ACHN (cell line): ENCODE measurements at places on chromosomes 6 and 20.

DNA sequence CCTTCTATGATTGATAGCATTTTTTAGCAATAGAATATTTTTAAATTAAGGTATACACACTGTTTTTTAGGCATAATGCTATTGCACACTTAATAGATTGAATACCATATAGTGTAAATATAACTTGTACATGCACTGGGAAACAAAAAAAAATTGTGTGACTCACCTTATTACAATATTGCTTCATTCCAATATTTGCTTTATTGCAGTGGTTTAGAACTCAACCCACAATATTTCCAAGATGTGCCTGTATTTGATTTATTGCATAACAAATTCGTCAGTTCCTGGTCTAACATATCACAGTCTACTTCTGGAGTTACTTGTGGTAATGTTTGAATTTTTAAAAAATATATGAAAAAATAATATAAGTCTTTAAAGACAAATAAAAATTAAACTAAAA is 41.9 kb upstream of the DEFB112 start:
- no peak for DNase-seq

GRCh38 chr6:88680654-88681053 is 282.8 kb downstream of the RNGTT start:
- DNase-seq = no peak

DNA sequence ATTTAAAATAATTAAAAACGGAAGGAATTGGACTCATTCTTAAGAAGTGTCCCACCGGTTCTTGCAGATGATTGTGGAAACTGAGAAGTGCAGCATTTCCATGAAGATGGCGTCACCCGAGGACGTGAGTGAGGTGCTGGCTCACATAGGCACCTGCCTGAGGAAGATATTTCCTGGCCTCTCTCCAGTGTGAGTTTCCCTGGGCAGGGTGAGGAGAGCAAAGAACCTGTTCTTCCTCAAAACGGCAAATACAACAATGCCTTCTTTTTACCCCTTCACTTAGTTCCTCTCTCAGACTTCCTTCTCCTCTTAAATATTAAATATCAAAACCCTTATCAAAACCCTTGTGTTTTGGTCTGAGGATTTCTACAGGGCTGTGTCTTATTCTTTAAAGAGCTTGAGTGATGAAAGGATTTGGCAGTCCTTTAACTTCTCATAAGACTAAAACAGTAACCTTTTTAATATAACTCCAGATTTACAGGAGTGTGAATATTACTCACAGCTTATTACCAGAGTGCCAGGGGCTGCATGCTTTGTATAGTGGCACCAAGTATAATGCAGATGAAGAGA is 156.3 kb downstream of the CARMIL1 start:
- DNase-seq = no peak

DNA sequence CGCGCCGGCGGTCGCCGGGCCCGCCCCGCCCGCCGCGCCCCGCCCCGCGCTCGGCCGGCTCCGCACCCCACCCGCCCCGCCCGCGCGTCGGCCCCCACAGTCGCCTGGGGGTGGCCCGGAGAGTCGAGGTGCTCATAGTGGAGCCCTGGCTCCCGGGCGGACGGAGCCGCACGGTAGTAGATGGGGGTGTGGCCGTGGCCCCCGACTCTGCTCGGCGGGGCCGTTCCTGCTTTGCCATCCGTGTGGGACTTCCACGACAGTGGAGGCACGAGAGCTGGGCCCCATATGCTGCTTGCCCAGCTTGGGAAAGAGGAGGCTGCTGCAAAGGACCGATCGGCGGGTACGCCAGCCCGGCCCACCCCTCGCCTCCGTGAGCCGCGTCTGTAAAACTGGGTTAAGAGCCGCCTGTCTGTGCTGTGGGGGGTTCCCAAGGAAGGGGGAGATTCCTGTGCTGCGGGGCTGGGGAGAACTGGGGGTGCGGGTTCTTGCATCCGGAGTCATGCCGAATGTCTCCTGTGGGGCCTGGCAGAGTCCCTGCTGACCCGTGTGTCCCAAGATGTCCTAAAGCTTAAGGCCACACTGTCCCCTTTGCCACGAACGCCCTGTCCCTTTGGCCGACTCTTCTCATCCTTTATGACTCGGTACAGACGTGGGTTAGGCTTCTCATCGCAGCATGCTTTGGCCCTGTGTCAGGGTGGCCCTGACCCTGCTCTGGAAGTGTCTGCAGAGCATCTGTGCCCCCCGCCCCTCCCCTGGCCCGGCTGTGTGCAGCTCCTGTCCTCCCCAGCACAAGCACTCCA is at the start of gene OPRL1:
TSS of gene OPRL1 (plus strand) at position 70 of the 800 bp plus-strand sequence. CDS start 12,639 bp downstream, outside the sequence.
- DNase-seq = no peak

- DNase-seq = no peak
Measured at GRCh38 chr6:26520237-26520849, 17.8 kb upstream of the HMGN4 start.

GRCh38 chr6:73766040-73766439 is 70.0 kb downstream of the CD109 start:
- DNase-seq = no peak

- DNase-seq = no peak
Measured at GRCh38 chr20:58891718-58892140, 39.2 kb downstream of the GNAS start.

DNA sequence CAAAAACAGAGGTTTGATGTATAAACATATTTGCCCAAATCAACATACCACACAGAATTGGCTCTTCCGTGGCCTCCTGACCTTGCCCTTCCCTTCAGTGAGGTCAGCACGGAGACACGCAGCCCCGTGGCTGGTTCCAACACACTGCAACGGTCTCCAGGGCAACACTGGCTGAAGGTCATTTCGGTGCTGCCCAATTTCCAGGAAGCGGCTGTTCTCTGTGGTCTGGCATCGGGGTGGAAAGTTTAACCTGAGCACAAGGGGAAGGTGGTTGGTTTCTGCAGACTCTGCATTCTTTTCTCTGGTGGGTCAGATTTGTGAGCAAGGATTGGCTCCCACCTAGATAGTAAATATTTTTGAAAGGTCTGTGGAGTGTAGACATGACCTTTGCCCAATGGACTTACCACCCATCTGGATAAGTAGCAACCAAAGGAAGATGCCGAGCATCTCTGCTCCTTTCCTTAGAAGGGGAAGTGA is 177.6 kb upstream of the PHACTR1 start:
- DNase-seq = no peak

DNA sequence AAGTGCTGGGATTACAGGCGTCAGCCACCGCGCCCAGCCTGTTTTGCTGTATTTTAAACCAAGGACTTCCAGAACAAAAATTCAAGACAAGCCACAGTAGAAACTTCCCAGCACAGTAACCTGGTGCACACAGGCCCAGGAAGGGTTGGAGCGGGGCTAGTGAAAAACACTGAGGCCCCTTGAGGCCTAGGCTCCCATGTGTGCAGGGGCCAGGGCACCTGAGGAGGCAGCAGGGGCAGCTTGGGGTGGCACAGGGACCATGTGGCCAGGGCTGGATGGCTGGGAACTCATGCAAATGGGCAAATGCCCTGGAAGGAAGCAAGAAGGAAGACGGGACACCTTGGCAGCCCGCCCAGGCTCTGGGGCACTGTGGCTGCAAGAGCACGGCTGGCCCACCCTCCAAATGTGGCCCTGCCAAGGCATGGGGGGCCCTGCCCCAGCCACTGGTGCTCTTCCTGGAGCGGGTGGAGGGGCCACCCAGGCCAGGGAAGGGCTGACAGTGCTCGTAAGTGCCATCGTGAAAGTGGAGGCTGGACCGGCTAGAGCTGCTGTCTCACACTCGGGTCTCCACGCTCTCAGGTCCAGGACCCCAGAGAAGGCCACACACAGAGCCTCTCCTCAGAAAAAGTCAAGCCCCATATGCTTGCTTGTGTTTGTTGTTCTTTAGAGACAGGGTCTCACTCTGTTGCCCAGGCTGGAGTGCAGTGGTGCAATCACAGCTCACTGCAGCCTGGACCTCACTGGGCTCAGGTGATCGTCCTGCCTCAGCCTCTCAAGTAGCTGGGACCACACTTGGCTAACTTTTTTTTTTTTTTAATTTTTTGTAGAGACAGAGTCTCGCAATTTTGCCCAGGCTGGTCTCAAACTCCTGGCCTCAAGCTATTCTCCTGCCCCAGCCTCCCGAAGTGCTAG is 10.3 kb downstream of the SLC2A4RG start:
- DNase-seq = no peak

DNA sequence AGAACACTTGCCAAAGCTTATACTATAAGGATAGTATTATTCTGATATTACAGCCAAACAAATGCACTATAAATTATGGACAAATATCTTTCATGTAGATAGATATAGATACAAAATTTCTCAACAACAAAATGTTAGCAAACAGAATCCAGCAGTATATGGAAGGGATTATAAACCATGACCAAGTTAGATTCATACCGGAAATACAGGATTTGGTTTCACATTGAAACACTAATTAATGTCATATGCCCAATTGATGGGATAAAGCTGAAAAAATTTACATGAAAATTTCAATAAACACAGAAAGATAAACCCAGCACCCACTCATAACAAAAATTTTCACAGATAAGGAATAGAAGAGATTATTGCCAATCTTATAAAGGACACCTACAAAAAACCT is 770.3 kb upstream of the SLC35B3 start:
- DNase-seq = no peak

DNA sequence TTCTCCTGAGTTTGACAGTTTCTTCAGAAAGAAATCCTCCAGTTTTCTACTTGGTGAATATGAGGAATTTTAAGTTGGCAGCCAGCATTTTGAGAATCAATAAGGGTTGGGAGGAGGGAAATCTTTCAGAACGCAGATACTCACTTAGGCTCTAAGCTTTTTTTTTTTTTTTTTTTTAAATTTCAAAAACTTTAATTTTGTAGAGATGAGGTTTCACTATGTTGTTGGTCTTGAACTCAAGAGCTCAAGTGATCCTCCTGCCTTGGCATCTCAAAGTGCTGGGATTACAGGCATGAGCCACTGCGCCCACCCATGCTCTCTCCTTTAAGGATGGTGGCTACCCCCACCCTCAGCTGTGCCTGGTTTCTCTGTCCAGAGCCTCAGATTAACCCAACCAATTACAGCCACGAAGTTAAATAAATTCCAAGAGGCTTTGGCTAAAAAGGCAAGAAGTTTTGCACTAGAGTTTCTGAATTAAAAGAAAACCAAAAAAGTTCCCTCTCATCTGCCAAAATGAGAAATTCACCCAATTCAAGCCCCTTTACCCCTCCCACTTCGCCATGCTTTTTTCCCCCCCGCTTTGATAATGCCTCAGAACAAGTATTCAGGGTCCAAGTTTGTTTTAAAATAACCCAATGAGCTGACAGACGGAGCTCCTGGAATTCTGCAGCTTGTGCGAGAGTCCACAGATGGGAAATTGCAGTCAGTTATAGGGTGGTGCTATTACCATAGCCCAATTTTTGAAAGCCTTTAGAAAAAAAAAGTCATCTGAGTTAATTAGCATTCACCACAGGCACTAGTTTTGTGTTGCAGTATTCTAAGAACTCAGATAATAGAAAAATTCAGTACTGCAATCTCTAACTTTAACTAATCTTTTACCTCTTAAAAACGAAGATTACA is 94.3 kb upstream of the BEND3 start:
- no peak for DNase-seq

DNA sequence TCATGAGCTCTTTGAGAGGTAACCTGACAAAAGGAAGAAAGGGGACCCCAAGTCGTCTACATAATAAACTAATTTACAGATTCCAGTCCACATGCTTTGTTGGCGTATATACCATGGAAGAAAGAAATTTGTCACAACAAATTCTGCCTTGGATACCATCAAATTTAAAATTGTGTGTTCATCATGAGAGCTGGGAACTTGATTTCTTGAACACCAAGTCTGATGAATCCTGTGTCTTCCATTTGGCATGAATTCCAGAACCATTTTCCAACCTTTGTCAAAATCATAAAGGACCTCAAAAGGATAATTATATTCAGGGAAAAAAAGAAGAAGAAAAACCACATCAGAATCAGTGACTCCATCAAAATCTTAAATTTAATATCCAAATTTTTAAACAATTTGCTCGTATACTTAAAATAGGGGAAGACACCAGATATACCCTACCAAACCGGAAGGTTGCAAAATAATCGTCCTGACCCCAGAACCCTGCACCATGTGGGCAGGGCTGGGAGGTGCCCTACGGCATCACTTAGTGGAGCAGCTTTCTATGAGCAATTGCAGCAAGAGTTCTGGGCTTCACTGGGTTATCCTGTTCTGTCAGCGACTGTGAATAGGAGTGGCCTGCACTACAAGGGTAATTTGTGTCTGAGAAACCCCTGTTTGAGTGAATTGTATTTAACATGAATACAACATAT is 74.1 kb upstream of the INSM1 start:
- no peak for DNase-seq

DNA sequence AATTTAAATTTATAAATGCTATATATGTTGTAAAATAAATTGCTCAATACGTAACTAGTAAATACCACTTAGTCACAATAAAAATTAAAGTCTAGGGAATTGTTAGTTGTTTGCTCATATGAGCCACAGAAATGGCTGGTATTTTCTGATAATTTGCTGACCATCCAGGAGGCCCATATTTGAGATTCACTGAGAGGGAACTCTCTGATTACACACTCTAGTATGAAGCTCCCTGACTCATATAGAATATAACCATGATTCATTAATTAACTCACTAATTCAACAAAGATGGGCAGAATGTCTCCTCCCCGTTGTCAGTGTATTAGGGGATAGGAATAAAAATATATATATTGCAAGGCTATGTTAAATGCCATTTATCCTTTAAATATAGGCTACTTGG is 46.6 kb upstream of the TMEM30A start:
- DNase-seq = no peak

DNA sequence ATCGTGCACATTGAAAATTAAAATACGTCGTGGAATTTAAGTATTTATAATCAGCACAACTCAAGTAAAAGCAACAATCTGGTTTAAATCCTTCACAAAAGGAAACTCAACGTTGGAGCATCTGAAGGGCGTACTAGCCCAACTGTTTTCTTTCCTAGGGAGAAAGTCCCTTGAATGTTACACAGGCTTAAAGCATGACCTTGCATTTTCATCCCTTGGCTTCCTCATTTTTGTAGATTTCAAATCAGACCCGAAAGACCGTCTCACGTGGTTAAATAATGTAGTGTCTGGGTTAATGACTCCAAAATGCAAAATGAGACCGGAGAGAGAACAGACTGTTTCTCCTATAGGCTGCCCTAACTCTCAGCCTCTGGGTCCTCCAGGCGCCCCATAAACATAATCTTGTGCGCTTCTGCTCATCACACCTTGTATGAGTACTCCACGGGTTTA is 249.2 kb upstream of the RREB1 start:
- no peak for DNase-seq

GRCh38 chr6:37285861-37286311 is 27.9 kb upstream of the TMEM217 start:
- DNase-seq = peak; percentile 37

DNA sequence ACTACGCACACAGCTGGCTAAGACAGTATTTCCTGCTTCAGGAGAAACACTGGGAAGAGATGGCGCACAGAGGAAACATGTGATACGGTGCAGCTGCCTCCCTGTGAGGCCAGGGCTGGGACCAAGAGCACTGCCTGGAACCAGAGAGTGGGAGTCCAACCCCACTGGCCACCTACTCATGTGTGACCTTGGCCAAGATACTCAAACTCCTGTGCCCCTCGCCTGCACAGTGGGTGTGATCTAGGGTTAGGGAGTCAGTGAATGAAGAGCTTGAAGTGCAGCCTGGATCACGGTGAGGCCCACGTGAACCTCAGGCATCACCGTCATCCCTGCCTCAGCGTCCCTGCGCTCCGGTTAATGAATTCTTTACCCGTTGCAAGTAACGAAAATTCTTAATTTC is 41.7 kb upstream of the MPC1 start:
- no peak for DNase-seq
